ENCODE measurements at places on chromosomes 13 and 19.

GRCh38 chr19:42199440-42200115, 17.9 kb downstream of the DEDD2 start:
- no peak for DNase-seq

GRCh38 chr13:20028953-20029352, 70.4 kb downstream of the ZMYM2 start:
- DNase-seq = no peak

DNA sequence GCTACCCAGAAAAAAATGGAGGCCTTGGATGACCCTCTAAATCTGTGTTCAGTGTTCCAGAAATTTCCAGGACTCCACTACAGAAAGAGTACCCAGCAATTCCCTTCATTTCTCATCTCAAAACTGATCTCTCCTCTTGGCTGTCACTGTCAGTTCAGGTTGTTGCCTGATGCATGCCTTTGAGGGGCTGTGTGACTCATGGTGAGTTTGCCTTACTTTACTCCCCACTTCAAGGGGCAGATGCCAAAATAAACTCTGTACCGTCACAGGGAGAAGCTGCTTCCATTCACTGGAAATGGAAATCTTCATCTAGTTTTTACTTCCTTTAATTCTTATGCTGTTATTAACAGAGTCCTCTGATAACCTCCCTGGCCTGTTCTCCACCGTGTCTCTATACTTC, 1075.0 kb downstream of the DIAPH3 start:
- DNase-seq = no peak

DNA sequence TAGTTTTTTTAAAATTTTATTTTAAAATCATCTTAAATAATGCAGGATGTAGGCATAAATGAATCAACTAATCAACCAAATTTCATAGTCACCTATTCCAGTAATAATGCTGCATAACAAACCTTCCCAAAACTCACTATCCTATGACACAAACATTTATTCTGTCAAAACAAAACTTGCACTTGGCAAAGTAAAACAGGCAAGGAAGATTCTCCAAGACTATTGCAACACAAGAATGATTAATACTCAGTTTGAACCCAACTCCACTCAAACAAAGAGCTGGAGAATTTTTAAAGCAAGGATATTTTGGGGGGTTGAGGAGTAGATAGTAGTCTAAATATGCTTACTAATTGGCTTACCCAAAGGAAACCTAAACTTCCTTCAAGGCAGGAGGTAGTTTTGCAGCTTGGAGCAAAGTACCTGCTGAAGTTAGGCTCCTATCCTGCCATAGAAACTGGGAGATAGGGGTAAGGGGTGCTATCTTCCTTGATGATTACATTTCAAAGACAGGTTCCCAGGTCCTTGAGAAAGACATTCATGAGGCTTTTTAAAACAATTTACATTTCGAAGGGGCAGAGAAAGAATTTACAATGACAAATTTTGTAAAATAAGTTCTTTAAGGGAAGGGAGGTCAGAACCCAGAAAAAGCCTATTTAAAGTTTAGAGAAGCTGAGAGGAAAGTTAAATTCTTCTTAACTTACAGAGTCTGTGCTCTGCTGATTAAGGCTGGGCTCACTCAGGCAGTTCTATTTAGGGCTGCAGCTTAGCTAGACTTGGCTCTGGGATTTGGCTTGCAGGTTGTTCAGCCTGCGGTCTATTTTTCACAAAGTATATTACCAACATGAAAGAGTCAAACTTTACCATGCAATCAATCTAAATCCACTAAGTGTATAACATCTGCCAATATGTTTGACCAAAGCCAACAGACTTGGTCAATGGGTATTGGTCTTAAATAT, 549.0 kb downstream of the KCTD12 start:
- no peak for DNase-seq

Measured in amygdala (tissue), 56 donors.